ENCODE measurements at places on chromosomes 1 and 21.
A peak's percentile ranks its signal among the peaks of the same experiment; 100 is the strongest.

GRCh38 chr1:204711947-204712701, 26.6 kb upstream of the LRRN2 start:
- DNase-seq: no peak

- DNase-seq: no peak
These were observed 1722.4 kb downstream of the PLA2G4A start for GRCh38 chr1:188551176-188551575.

GRCh38 chr1:60510162-60510561, 436.6 kb upstream of the C1orf87 start:
- no peak for DNase-seq

DNA sequence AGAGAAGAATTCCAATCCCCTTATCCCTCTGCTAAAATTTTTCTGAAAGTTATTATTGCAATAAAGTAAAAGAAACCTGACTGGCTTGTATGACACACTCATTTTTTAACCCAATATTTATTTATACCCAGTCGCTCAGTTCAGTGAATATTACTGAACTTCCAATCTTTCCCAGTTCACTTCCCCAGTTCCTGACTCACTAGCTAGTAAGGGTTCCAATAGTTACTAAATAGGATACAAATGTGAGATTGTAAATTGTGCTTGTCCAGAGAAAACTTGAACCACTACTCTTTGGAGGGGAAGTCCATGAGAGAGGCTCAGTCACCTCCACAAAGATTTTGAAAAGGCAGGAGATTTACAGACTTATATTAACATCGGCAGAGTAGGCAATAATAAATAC, 31.4 kb downstream of the PRDX6 start:
- DNase-seq: no peak

GRCh38 chr1:29305943-29306342, 69.6 kb downstream of the PTPRU start:
- no peak for DNase-seq

DNA sequence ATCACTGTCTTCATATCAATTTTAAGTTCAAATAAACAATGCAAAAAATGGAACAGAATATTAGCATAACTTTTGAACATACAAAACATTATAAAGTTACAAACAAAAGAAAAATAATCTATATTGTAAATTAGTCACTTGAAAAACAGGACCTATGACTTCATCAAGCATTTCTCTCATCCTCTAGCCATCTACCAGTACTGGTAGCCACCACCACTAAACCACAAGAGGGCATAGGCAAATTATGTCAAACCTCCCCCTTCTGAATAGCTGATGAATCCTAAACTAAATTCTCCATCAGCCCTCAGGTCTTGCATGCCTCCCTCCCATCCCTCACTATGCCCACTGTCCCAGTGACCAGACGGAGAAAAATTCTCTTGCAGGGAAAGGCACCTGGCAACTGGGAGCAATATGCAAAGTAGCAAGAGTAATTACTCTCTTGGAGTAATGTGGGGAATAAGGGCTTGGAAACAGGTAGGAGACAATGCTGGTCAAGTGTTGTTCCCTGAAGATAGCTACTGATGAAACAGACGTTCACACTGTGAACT, 37.1 kb downstream of the SSX2IP start:
- no peak for DNase-seq

GRCh38 chr1:89191314-89191713, 7.4 kb downstream of the GBP4 start:
- DNase-seq: no peak

- no peak for DNase-seq
These were observed 7.6 kb downstream of the FMN2 start for GRCh38 chr1:240099329-240099728.

- no peak for DNase-seq
These were observed 341.7 kb upstream of the ADGRL2 start for GRCh38 chr1:81459043-81459442.

DNA sequence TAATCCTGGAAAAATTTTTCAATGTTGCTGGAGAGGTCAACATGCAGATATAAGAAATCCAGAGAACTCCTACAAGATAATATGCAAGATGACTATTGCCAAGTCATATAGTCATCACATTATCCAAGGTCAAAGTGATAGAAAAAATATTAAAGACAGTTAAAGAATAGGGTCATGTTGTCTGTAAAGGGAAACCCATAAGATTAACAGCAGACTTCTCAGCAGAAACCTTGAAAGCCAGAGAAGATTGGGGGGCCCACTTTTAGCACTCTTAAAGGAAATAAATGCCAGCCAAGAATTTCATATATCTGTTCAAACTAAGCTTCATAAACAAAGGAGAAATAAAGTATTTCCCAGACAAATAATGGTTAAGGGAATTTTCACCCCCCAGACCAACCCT, 64.1 kb downstream of the PTGFR start:
- DNase-seq: no peak

DNA sequence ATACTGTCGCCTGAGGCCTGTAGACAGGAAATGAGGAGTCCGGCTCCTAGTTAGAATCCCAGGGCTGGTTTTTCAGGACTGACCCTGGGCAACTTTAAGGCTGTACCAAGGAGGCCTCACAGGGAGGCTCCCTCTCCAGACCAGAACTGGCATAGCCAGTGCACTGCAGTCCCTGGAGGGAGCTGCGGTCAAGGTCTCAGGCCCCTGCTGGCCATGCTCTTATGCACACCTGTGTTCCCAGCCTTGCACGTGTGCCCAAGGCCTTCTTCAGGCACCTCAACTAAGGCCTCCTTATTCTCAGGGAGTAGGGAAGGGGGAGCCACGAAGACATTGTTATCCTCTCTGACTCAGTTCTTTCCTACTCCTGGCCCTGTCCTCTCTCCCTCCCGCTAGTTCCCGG, 22.0 kb upstream of the IFNAR1 start:
- no peak for DNase-seq

DNA sequence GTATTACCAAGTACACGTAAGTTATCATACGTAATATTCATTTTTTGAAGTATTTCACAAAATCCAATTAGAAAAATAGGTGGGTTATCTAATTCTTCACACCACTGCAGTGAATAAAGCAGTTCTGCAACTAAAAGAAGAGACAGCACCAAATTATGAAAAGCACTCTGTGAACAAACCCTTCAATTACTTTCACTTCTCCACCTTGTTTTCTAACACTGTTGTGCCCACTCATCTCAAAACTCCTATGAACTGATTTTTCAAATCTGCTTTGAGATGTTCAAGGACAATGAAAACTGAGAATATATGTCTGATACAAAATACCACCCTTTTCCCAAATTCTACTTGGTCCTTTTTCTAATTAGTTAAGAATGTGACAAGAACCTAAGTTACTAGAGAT, 39.4 kb downstream of the LTN1 start:
- no peak for DNase-seq

GRCh38 chr1:92065042-92065441, 10.2 kb downstream of the SETSIP start:
- no peak for DNase-seq

GRCh38 chr21:25890001-25890400, 155.2 kb downstream of the GABPA start:
- DNase-seq: no peak

DNA sequence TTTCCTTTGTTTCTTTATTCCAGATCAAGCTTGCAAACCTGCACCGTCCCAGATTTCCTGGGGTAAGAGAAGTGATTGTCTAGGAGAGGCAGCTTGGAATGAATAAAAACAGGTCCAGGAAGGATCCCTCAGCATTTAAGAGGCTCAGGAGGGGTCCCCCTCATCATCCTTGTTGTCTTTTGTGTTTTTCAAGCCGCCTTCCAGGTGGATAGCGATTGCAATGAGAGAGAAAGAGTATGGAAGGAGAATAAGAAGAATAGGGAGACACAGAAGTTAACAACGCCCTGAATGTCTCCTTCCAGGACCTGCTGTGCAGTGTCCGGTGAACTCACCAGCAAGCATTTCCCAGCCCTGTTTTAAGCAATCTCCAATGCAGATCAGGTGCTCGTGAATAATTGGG, 8.5 kb downstream of the ERG start:
- DNase-seq: no peak

DNA sequence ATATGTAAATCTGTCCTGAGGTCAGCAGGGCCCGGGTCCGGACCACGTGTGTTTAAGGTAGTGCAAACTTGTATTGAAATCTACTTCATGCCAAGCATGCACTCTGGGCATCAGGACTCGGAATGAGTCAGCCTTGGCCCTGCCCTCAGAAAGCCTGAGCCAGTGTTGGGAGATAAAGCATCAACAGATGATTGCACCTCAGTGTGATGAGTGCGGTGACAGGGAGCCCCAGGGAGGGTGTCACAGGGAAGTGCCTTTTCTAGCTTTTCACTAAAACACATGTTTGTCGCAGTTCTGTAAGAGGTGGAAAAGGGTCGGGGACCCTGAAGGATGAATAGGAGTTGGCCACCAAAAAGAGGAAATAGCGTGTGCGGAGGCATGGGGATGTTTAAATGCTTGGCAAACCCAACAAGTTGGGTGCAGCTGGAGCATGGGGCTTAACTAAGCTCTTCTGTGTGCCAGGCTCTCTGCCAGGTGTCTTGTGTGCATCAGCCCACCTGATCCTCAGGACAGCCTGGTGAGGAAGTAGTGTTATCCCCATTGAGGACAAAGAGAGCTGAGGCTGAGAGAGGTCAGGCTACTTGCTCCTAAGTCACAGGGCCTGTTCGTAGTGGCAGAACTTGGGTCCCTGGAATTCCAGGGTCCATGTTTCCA, 48.2 kb upstream of the EPB41 start:
- no peak for DNase-seq

DNA sequence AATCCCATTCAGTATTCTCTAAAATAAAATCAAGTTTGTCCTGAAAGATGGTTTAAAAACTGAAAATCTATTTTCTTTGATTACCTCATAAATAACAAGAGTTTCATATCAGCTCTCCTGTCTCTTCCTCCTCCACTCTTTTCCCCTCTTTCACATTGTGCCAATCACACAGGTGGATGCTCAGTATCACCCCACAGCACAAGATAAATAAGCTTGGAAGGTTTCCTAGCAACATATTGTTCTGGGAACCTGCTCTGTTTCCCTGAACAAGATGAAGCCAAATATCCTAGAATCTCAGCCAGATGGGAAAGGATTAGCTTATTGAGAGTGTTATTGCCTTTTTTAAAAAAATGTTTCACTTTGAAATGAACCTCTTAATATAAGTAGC, 45.7 kb upstream of the CACYBP start:
- DNase-seq: no peak

DNA sequence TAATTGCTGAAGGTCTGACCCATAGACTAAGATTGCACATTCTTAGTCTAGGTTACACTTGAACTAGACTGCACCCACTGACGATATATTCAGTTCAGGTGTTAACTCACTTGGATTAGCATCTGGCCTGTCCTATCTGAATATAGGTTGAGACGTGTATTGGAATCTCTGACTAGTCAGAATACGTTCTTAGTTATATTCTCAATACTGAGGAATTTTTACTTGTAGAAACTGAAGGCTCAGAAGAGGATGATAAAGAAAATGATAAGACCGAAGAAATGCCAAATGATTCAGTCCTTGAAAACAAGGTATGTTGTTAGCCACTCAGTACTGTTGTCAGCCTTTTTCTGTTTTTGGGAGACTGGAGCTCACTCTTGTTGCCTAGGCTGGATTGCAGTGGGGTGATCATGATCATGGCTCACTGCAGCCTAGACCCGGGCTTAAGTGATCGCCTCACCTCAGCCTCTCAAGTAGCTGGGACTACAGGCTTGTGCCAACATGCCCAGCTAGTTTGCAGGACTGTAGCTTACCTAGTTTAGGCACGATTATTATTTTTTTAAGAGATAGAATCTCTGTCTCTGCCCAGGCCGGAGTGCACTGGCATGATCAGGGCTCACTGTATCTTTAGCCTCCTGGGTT, 10.8 kb downstream of the CCDC17 start:
- no peak for DNase-seq

DNA sequence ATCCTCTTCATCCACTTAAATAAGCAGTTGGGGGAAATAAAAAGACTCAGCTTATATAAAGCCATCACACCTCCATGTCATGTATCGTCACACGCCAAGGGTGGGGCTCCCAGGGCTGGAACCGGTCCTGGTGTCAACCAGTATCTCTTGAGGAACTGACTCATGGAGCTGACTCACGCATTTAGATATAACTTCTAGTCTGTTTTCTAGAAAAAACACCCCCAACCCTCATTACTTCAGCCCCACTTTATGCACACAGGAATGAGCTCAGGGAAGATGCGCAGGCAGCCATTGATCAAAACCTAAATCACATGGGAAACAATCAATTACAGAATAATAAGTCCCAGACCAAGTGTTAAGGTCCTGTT, 6.9 kb upstream of the IL22RA1 start:
- DNase-seq: peak; percentile 42

DNA sequence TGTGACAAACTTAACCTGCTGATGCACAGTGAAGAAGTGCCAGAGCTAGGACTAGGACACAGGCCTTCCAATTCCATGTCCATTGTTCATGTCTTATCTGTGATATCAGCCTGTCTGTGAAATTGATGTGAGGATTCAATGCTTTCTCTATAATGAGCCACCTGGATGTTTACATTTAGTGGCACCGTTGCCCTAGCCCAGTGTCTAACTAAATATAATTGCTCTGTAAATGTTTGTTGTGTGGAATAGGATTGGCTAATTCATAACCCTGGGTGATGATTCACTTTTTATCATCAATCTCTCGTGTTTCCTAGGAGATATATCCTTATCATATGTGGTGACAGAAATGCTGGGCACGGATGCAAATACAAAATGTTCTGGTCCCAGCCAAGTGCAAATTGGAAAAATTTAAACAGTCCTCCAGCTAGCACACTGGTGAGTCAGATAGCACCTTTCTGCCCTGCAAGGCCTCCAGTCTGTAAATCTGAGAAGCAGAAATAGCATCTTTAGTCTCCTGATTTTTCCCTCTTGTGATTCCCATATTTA, 46.9 kb upstream of the GNG12 start:
- no peak for DNase-seq

DNA sequence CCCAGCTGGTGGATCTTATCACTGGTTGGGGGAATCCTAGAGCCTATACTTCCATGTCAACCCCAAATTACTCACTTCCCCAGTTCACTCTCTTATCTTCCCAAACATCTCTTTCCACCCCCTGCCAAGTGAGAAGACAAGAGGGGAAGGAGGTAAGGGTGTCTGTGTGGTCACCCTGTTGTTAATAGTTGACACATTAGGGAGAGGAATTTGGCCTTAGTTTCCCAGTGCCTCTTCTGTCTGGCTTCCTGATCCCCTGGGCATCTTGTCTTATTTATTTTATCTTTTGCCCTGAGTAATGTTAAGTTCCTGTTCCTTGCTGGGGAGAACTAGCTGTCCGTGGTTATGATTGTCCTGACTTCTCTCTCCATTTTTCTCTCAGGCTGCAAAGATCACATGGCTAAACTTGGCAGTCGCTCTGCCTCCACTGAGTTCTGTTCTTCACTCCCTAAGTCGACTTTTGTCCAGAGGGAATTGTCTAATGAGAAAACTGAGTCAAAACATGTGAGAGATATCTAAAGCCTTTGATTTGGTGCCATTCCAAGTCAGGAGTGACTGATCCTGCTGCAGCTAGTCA, 157.1 kb upstream of the SYT6 start:
- DNase-seq: no peak

Measured in activated CD4-positive, alpha-beta T cell treated with anti-CD3 and anti-CD28 coated beads for 24 hours (primary cell).